ENCODE measurements at places on chromosomes 16 and 17.
A peak's percentile ranks its signal among the peaks of the same experiment; 100 is the strongest.

DNA sequence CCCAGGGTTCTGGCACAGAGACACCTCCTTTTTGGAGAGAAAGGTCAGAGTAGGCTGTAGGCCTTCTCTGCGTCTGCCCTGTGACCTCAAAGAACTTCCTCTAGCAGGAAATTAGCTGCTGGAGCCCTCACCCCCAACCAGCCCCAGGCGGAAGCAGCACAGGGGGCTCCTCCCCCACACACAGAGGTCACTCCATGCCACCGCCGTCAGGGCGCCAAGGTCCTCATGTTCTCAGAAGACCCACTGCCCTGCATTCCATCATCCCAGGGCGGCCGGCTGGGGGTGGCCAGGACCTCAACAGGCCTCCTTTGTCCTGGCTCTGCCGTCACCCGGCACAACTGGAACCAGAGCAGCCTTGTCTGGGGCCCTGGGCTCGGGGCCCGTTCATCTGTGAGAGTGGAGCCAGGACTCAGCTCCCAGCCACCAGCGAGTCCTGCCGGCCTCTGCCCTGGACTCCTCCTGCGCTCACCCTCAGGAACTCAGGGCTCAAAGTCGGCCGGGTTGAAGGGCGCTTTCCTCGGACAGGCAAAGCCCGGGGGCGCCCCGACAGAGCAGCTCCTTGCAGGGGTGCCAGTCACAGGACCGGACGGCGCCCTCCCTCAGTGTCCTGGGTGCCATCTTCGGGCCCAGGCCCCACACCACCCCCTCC, 1.2 kb downstream of the TMC6 start:
- DNase-seq: no peak

DNA sequence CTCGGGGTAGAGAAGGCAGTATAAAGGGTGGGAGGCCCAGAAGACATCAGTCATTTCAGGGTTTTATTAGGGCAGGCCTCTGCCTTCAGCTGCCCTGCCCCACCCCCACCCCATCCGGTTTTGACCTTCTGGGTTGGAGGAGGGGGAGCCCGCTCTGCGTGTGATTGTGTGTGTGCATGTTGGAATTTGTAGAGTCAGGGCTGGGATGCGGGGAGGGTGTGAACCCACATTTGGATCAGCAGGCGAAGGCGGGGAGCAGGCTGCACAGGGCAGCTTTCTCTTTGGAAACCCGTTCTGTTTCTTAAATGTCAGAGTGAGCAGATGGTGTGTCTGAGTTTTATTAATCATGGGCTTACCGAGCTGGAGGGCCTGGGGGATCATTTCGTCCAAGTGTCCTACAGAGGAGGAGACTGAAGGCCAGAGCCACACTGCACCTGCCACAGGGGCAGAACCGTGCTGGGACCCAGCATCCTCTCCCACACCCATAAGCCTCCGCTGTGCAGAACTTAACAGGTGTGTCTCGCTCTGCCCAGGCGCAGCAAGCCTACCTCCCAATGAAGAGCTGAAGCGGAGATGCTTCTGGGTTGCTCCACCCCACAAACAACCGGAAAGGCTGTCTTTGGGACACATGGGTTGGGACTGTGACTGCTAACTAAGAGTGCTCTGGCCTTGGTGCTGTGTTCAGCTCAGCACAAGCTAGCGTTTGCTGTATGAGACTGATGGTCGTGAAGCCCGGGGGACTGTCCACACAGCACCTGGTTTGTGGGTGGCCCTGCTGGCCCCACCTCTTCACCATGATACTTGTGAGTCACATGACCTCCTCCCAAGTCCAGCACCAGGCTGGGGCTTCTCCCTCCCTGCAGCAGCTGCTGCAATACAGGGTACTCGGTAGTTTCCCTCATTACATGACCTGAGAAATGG, 70.9 kb upstream of the GSE1 start:
- no peak for DNase-seq

- DNase-seq: no peak
Measured at GRCh38 chr17:70668276-70668937, 499.1 kb downstream of the KCNJ2 start.

DNA sequence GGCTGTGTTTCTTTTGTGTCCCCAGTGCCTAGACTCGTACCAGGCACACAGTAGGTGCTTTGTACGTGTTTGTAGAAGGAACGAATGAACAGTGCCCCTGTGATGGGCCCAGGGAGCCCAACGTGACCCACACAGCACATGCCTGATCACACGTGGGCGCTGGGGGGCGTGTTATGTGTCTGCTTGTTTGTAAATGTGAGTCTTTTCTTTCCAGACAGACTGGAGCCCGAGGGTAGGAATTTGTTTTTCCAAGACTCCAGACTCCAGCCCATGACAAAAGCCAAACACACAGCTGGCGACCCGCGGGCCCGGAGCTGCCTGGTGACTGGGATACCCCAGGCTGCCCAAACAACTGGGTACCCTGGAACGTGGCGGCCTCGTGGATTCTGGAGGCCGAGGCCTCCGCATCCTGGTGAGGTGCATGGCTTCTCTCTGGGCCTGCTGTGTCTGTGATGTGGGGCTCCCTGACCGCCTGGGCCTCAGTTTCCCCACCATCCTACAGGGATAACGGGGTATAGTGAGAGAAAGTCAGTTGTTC, 14.9 kb upstream of the CBFA2T3 start:
- DNase-seq: no peak

- no peak for DNase-seq
Measured at GRCh38 chr17:49516180-49516579, 21.1 kb downstream of the NGFR start.

GRCh38 chr17:51121620-51122472, 1.2 kb upstream of the SPAG9 start:
- peak; percentile 53 for DNase-seq

- peak; percentile 55 for DNase-seq
Measured at GRCh38 chr17:82592767-82593589, 55.3 kb downstream of the WDR45B start.

DNA sequence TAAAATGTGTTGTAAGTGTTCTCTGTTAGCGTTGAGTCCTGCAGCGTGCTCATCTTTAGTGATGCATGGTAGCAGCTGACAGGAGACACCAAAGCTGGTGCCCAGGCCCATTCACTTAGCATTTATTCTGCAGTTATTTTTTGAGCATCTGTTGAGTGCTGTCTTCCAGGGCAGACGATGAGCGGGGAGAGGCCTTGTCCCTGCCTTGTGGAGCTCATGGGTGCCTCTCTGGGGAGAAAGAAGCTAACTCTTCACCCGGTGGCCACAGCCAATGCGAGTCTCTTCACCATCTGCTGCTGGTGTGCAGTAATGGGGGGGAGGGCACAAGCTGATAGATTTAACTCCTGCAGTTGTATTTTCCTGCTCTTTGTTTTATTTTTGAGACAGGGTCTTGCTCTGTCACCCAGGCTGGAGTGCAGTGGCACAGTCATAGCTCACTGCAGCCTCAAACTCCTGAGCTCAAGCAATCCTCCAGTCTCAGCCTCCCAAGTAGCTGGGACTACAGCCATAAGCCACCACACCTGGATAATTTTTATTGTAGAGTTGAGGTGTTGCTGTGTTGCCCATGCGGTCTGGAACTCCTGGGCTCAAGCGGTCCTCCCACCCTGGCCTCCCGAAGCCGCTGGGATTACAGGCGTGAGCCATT, 30.5 kb downstream of the GPT2 start:
- DNase-seq: no peak

- DNase-seq: no peak
Measured at GRCh38 chr16:72837846-72838585, 209.9 kb downstream of the ZFHX3 start.

DNA sequence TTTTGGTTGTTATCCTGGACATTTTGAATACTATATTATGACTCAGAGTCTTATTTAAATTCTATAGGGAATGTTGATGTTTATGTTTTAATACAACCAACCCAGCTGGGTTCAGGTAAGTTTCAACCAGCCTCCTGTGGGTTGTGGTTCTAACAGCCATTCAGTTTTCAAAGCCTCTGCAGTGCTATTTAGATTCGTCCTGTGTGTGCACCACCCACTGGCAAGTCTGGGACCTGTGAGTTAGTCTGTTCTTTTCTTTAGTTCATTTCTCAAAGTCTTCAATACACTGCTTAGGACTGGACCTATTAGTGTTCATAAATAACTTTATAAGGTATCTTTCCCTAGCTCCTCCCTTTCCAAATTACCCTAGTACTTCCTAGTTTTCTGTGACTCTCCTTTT, 170.6 kb downstream of the TMEM132E start:
- no peak for DNase-seq

DNA sequence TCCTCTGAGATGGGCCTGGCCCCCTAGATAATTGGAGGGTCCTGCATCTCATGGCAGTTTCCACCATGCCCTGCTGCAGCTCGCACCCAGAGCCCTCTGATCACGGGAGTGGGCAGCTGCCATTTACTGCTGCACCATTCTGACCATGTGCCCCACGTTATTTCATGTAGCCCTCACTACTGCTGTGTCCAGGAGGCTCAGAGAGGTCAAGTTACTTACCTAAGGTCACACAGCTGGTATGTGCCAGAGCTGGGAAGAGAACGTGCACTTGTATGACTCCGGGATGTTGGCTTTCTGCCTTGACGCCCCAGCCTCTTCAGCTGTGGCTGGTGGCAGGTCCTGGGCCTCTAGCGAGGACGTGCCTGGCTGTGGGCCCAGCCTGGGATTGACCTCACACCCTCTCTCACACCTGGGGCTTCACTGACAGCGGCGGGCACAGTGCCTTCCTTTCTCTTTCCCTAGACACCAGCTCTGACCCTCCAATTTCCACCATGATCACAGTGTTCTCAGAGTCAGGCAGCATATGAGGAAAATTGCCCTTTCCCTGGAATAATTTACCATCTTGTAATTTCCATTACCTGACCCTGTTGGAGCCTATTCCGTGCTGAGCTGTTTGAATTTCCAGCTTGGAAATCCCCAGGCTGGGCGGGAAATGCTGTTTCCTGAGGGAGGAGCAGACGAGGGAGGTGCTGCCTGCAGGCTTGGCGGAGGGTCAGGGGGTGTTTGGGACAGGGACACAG, 18.5 kb upstream of the DOC2B start:
- no peak for DNase-seq

- DNase-seq: no peak
Measured at GRCh38 chr16:71524566-71525553, 1.4 kb upstream of the CHST4 start.

GRCh38 chr17:48597778-48598631, 4.4 kb upstream of the HOXB5 start:
- no peak for DNase-seq

DNA sequence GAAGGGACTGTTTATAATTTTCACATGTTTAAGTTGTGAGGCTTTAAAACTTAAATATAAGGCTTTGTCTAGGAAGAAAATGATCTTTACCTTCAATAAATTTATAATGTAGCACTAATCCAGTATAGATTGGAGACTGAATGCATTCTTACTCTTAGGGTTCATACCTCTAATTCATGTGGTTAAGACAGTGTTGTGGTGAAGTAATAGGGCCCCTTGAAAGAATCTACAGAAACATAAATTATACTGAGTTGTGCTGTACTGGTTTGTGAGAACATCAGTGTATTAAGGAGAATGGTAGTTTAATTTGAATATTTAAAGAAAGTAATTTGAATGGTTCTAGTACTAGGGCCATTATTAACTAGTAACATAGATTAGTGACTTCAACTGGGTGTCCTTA, 13.7 kb downstream of the HAPSTR1 start:
- DNase-seq: no peak

- no peak for DNase-seq
Measured at GRCh38 chr17:80153004-80153403, 6.1 kb upstream of the EIF4A3 start.

DNA sequence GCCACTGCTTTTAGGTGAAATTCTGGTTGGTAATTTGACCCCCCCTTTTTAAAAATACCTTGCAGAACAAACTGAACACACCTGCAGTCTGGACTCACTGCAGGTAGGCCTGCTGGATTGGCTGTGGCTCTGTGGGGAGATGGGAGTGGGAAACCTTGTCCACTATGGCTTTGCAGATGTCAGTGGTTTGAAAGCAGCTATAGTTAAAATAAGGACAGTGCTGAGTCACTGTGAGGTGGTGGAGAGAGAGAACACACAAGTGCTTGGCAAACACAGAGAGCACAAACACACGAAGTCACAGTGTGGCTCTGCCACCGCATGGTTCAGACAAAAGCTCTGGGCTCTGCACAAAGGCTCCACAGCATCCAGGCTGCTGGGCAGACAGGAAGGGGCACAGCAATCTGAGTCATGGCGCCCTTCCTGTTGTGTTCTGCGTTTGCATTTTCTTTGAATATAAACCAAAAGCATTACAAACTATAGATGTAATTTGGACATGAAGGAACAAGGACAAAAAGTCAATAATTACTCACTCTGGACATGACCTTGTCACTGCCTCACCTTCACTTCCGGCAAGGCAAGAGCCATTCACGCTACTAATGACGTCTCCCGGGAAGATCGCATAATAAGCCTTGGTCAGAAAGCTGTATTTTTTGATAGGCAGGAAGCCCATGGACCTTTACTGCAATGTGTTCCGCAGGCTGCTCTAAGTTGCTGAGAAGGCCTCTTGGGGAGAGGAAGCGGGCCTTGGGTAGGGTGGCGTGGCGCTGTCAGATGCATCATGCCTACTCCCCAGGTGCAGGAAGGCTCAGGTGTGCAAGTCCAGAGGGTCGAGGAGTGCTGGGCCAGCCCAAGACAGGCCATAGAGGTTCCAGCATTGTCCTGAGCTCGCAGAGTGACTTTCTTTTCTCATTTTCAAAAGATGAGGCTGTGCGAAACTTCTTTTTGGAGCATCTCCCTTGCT, 60.1 kb upstream of the MED9 start:
- no peak for DNase-seq

- no peak for DNase-seq
Measured at GRCh38 chr17:75228305-75228704, 22.8 kb downstream of the NUP85 start.

GRCh38 chr16:28304214-28304613, 11.9 kb downstream of the SBK1 start:
- no peak for DNase-seq

DNA sequence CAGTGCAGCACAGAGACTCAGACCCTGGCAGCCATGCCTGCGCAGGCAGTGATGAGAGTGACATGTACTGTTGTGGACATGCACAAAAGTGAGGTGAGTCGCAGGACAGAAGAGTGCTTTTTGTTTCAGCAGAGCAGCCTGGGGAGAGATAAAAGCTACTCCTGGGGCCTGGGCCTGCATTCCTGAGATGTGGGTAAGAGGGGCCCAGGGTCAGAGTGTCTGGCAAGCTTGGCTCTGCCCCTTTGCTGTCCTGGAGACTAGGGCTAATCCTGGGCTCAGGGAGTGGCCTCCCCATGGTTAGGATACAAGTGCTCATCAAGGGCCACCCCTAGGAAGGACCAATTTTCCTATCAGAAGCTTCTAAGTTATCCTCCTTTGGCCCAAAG, 4.8 kb upstream of the ERBB2 start:
- DNase-seq: no peak

DNA sequence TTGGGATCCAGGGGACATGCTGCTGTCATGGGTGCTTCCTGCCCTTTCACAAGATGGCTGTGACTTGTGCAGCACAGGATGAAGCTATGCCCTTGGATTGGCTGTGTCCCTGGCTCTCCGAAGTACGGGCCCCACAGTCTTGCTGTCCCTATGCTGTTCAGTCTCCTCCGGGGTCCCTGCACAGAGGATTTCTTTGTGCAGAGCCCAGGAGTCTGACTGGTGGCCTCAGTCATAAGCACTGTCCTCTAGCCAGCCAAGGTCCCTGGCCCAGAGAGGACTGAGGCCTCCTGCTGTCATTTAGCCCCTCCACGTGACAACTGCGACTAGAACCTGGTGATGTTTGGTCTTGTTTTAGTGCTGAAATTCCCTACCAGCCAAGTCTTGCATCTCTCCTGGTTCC, 42.4 kb upstream of the CRISPLD2 start:
- no peak for DNase-seq
